ENCODE measurements at places on chromosomes 16 and 17.

GRCh38 chr17:41766135-41766534 is 20.4 kb downstream of the JUP start:
- no peak for DNase-seq

GRCh38 chr17:80474231-80474960 is 2.0 kb downstream of the NPTX1 start:
- DNase-seq, result peak; percentile 35

DNA sequence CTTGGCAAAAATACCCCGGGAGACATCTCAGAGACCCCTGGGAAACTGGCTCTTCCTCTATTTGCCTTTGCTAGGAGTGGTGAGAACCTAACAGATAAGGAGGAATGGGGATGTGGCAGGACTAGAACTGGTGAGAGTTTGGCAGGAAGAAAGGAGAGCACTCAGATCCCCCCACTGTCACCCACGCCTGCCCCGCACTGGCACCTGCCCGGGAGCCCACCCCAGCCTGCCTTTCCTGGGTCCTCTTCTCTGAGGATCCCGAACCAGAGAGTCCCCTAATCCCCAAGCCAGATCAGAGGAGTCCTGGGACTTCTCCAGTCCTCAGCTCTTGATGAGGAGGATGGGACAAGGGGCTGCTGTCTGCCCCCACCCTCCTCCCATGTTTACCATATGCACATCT is 3.7 kb downstream of the KCNH6 start:
- DNase-seq, result no peak

DNA sequence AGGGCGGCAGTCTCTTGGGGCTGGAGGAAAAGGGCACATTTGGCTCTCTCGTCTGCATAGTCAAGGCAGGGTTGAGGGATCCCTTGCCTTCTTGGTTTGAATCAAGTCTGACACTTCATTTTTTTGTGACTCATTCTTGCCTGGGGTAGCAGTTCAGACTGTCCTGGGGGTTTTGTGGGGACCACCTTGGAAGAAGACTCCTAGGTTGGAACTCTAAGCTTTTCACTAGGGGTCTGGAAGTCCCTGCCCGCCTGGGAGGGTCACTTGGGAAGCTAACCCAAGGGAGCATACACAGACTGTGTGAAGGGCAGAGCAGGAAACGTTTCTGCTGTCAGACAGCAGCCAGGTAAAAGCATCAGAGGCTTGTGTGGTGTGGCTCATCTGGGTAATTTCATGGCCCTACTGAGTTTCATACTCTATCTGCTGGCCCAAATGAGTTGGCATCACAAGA is 11.3 kb downstream of the YPEL2 start:
- DNase-seq, result no peak

DNA sequence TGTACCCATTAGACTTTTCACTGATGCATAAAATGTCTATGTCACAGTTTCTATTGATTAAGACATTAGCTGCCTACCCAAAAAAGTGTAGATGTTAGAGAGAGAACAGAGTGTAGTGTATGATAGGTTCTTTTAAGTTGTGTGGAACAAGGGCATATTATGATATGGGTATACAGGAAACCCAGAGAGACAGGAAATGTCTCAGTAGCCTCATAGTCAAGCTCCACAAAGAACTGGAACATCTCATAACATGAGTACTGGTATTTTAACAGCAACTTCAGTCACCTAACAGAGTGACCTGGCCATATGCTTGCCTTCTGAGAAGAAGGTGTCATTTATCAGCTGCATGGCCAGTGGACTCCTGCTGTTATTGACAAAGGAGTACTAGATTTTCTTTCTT is 128.1 kb downstream of the RGS9 start:
- no peak for DNase-seq

DNA sequence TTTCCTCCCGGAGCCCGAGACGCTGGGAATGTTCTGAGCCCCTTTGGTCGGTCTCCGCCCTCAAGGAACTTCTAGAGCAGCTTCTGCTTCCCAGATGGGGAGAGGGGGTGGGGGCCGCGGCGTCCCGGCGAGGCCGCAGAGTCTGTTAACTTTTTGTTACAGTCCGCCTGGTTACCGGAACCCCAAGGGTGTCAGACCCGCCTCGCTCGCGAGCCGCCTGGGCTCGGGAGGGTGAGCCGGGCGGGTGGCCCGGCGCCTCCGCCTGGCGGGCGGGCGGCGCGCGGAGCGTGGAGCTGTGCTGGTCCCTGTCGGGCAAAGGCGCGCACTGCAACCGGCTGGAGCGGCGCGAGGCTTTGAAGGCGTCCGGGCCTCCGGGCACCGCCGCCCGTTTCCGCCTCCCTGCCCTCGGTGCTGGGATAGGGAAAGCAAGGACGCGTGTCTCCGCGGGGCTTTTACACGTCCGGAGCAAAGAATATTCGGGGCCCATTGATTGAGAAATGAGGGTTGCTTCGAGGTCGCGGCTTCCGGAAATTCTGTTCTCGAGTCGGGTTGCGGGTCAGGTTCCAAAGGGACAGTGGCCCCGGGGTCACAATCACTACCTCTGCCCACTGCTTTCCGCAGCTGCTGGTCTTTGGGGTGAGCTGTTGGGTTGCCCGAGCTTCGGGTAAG is 1.7 kb downstream of the HS3ST3B1 start:
- DNase-seq, result peak; percentile 94

Measured in right cardiac atrium (tissue), 5 donors.